ENCODE measurements at places on chromosomes 11 and 22.

GRCh38 chr11:130313383-130314183 lies 1.1 kb downstream of the ZBTB44 start:
- no peak for DNase-seq

GRCh38 chr11:6604081-6604626 lies 580 bp downstream of the ILK start:
- no peak for DNase-seq

GRCh38 chr11:76561245-76561644 lies 109.3 kb downstream of the LRRC32 start:
- DNase-seq, result no peak

- DNase-seq, result no peak
These were observed 130.4 kb upstream of the TEAD1 start for GRCh38 chr11:12543596-12544415.

DNA sequence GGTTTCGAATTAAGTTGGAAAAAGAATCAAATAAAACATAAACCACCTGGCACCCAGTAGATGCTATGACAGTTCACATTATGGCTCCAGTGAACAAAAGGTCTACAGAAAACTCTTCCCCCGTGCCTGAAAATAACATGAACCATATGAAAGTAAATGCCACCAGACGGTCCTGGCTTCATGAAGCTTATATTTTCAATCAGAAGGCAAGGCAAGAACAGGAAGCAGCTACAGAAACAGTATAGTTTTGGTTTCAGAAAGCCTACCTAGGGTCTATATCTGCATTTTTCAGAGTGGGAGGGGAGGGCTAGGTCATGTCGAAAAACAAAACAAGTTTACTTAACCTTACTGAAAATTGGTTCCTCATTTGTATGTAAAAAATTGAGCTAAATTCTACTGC lies 9.8 kb downstream of the RAB30 start:
- no peak for DNase-seq
